ENCODE measurements at places on chromosomes 13 and 19.

- DNase-seq = no peak
Measured at GRCh38 chr13:21069561-21070004, 8.2 kb upstream of the LATS2 start.

DNA sequence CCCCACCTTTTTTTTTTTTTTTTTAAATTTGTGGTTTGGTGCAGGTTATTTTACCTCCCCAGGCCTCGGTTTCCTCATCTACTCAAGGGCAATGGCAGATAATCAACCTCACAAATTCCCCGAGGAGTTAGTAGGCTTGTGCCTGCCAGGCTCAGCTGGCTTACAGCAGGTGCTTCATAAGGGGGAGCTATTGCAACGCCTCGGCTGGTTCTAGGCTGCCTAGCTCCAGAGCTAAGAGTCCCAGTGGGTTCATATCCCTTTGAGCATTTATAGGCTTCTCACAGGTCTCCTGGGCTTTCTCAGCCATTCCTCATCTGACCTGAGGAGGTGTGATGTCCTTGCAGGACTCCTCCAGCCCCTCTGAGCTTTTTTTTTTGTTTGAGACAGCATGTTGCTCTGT, 10.6 kb downstream of the BCKDHA start:
- DNase-seq = no peak

- DNase-seq = no peak
Measured at GRCh38 chr19:6014551-6015135, 36.7 kb upstream of the RANBP3 start.

DNA sequence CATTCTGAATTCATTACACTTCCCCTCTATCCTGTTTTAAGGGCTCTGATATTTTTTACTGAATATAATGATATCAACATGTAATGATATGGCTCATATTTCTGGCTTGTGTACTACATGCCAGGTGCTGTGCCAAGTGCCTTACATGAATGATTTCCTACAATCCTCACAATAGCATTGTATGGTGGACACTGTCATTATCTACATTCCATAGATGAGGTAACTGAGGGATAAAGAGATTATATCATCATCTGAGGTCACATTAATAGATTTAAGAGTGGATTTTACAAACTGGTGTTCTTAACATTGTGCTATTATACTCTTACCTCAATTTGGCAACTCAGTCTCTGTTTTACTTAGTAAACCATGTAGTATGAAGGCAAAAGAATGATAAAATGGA, 502.0 kb downstream of the LIG4 start:
- no peak for DNase-seq

DNA sequence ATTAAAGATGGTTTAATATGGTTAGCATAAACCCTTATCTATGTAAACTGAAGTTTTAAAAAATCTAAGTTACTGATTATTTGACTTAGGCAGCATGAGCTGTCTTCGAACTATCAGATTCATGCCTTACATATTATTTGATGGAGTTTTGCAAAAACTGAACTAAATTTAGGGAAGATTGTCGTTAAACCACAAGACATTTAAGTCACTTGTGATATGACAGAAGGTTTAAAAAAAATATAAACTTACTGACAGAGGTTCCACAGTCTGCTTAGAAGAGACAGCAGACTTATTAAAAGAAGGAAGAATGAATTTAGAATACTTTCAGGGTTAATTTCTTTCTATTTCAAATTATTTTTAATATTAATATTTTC, 110.9 kb upstream of the FRY start:
- DNase-seq = no peak

DNA sequence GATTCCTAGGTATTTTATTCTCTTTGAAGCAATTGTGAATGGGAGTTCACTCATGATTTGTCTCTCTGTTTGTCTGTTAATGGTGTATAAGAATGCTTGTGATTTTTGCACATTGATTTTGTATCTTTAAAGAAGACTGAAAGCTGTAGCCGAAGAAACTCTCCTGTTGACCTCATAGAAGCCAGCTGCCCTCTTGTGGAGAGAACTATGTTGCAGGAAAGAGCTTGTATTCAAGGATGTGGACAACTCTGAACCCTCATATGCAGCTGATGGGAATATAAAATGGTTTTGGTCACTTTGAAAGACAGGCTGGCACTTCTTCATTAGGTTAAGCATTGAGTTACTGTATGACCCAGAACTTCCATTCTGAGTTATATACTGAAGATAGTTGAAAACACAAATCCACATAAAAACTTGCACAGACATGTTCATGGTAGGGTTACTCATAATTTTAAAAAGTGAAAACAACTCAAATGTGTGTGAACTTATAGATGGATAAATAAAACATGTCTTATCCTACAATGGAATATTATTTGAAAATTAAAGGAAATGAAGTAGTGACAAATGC, 65.8 kb upstream of the SLITRK6 start:
- DNase-seq = no peak

DNA sequence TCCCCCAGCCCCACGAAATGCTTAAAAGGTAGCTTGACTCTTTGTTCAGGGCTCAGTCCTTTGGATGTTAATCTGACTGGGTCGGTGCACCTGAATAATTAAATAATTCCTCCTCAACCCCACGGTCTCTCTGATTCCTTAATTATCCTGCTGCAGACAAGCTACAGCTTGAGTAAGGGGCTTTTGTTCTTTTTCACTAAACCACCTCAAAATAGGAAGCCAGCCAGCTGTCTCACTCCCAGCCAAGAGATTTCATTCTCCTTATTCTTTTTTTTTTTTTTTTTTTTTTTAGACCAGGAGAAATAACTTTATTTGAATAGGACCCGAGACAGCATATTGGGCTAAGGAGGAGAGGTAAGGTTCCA, 7.9 kb upstream of the FCGBP start:
- no peak for DNase-seq

GRCh38 chr19:2246801-2247361, 2.2 kb upstream of the AMH start:
- no peak for DNase-seq

- no peak for DNase-seq
Measured at GRCh38 chr19:1082928-1083816, 12.0 kb downstream of the POLR2E start.

DNA sequence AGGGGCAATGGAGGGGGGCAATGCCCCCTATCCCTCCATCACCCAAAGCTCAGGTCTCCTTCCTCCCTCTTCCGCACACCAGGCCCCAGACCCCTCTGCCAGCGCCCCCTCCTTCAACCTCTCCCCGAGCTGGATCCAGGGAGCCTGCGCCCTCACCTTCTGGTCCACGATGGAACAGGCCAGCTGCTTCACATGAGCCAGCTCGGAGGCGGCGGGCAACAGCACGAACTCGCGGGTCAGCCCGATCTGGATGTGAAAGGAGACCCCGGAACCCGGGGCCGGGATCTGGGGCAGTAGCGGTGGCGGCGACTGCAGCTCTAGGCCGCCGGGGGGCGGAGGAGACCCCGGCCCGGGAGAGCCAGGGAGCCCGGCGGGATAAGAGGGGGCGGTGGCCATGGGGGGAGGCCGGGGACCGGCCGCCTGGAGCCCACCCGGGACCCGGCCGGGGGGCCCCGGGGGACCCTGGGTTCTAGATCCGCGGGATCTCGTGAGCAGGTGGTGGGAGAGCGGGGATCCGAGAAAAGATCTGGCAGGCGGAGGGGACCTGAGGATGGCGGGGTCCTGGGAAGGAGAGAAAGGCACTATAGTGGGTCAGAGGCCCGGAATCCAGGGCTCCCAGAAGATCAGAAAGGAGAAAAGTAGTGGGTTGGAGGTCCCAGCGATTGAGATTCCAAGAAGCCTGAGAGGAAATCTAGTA, 791 bp downstream of the PRKD2 start:
- DNase-seq = no peak

GRCh38 chr13:38954844-38955243, 35.8 kb downstream of the STOML3 start:
- no peak for DNase-seq

DNA sequence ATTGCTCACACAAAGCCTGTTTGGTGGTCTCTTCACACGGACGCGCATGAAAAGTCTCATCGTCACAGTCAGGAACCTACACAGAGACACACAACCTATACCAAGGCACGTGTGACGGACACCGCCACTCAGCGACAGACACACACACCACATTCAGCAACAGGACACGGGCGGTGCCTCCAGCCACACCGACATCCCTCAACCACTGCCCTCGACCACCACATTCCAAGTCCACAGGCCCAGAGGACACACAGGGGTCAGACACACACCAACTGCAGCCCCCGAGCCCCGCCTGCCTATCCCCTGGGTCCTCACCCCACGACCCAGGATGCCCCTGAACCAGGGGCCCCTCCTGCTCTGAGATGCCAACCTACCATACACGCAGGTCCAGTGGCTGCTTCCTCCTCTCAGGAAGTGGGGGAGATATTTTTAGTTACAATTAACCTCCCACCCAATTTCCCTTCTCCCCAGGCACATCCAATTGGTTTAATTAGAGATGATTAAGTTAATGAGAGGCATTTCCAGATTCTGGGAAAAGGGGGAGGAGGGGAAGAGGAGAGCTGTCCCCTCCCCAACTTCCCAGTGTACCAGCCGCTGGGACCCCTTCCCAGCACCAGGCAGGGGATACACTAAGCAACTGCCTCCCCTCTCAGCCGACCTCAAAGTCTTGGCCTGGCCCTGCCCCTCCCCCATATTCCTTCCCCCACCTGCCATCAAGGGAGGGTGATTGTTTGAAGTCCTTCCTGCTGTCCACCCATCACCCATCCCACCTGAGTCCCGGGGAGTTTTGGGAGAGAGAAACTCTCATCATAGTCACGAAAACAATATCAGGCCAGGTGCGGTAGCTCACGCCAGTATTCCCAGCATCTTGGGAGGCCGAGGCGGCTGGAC, 20.4 kb downstream of the MEIS3 start:
- DNase-seq = no peak

DNA sequence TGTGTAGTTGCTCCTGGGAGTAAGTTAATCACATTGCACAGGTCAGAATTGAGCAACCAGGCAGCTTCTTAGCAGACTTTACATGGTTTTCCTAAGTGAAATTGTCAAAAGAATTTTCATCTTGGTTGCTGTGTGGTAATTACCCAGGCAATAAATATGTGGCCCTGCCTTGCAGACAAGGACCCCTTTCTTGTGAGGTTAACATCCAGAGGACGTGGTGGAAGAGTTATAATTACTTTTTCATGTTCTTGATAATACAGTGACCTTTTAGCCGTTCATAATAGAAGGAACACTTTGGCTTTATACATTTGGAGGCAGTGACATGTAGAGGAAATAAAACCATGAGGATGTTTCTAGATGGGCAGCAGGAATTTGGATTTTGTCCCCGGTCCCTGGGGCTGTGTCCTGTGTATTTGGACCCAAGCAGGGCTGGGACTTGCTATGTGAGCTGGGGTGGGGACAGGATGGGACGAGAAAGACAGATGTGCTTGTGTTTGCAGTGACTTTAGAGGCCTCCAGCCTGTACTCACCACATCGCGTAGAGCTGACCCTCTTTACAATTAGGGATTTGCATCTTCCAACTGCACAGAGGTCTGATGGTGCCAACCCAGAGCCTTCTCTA, 156.2 kb downstream of the STK24 start:
- DNase-seq = no peak

- DNase-seq = no peak
Measured at GRCh38 chr13:34617473-34618083, 324.5 kb upstream of the NBEA start.

DNA sequence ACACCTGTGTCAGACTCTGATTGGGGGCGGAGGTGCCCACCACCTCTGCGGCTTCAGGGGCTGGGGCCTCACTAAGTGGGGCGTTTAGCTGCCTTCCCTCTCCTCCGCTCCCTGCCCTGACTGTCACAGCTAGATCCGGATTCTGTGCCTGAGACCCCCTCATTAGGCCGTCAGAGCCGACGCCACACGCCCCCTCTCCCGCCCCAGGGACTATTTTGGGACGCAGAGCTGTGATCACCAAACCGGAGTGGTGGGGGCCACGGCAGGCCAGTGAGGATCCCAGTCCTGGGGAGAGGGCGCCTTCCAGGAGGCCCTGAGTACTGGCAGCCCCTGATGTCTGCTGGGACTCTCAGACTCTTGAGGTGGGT, 762 bp downstream of the KANK3 start:
- no peak for DNase-seq

- no peak for DNase-seq
Measured at GRCh38 chr13:51477653-51478324, 25.0 kb upstream of the INTS6 start.

GRCh38 chr13:105341758-105342157, 1193.7 kb downstream of the EFNB2 start:
- no peak for DNase-seq

GRCh38 chr13:47475441-47475948, 525.6 kb downstream of the SUCLA2 start:
- no peak for DNase-seq

DNA sequence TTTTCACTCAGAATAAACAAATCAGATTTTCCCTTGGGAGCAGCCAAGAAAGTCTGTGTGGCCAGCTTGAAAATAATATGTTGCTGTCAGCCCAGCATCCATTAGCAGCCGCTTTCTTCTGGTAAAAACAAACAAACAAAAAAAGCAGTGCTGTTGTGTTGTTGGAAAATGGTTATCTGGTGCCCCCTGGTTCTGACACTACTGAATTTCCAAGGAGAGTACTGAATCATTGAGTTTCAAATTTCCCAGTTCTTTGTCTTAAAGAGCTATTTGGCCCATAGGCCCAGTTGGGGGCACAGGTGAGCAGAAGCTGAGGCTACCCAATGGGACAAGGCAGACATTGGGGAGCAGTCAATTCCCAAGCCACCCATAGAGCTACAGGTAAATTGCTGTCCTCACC, 995.9 kb downstream of the UQCRFS1 start:
- DNase-seq = no peak

DNA sequence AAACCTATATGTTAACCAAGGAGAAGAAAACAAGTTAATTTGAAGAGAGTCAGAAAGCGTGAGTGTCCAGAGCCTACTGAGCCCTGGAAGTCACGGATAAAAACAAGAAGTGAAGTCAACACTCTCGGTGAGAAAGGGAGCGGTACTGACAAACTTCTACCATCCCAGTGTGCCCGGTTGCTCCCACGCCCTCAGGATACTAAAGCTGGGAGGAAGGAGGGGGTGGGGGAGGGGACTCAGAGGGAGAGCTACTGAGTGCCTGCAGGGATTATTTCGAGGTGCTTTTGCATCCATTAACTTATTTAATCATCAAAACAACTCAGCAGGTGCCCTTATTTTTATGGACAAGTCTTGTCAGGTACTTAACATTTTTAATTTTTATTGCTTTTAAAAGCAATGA, 166.2 kb downstream of the ZIC5 start:
- no peak for DNase-seq

DNA sequence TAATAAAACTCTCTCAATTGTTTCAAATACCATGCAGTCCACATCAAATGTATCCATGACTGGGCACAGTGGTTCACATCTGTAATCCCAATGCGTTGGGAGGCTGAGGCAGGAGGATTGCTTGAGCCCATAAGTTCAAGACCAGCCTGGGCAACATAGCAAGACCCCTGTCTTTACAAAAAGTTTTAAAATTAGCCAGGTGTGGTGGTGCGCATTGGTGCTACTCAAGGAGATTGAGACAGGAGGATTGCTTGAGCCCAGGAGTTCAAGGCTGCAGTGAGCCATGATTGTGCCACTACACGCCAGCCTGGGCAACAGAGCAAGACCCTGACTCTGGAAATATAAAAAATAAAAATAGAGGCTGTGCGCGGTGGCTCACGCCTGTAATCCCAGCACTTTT, 5.0 kb downstream of the CLIP3 start:
- no peak for DNase-seq

Measured in stimulated activated CD8-positive, alpha-beta memory T cell treated with anti-CD3 and anti-CD28 coated beads, Interleukin-2, amount 100 ng/mL, for 48 hours (primary cell).